Ureter (tissue), 1 donor: ENCODE measurements at places on chromosomes 1 and 21. TPM values are rescaled to one million over a fixed set of nuclear protein-coding genes. Genes with fewer than 3 reads are reported as not detected.

The CRP gene
- total RNA-seq = 1.1 TPM

The SYT14 gene
- 0.05 TPM for total RNA-seq

The KIF2C gene
- 3.5 TPM for total RNA-seq

The C2CD2 gene
- 66.4 TPM for total RNA-seq

The ETV3 gene
- 52.4 TPM for total RNA-seq

The CYP4A11 gene
- not detected for total RNA-seq

The GSTM5 gene
- total RNA-seq = 11.6 TPM

The HTR6 gene
- not detected for total RNA-seq

The SAMSN1 gene
- 8.3 TPM for total RNA-seq

The SRSF4 gene
- total RNA-seq = 96.0 TPM

The HSPB7 gene
- 36.2 TPM for total RNA-seq

The CCDC27 gene
- not detected for total RNA-seq

The OR2W3 gene
- not detected for total RNA-seq

The SELENBP1 gene
- total RNA-seq = 57.1 TPM

The HSD3B1 gene
- 0.75 TPM for total RNA-seq

The ANKRD45 gene
- 0.47 TPM for total RNA-seq

The OR2L8 gene
- not detected for total RNA-seq

The FCGR3A gene
- total RNA-seq = 6.8 TPM
